ENCODE measurements at places on chromosomes 6 and 20.

- no peak for DNase-seq
These were observed 1.2 kb downstream of the ANGPT4 start for GRCh38 chr20:914727-915498.

GRCh38 chr6:107803957-107804356 lies 20.2 kb downstream of the SCML4 start:
- no peak for DNase-seq

DNA sequence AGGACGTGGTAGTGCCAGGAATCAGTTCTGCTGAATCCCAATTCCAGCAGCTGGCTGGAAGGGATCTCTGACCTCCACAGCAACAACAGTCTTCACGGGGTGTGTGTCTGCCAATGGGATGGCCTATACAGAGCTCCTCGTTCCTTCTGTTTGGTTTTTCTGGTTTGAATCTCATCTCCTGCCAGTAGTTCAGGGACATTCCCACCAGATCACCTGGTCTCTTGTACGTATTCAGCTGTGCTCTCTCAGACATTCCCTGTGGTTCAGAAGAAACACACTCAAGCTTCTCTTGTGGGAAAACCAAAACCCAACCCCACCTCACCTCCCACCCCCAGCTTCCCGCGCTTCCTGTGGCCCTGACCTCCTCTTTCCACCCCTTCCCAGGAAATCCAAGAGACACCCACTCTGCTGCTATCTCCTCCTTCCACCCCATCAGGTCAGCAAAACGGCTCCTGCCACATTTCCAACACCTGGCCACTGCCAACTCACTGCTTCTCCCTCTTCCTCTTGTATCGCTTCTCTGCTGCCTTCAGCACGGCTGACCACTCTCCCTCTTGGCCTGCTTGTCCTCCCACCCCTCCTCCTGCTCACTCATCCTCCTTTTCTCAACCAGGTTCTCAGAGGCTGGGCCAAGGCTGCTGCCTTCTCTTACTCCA lies 63.3 kb upstream of the PTGIS start:
- no peak for DNase-seq

GRCh38 chr6:11878735-11879134 lies 100.1 kb upstream of the ADTRP start:
- DNase-seq, result no peak

DNA sequence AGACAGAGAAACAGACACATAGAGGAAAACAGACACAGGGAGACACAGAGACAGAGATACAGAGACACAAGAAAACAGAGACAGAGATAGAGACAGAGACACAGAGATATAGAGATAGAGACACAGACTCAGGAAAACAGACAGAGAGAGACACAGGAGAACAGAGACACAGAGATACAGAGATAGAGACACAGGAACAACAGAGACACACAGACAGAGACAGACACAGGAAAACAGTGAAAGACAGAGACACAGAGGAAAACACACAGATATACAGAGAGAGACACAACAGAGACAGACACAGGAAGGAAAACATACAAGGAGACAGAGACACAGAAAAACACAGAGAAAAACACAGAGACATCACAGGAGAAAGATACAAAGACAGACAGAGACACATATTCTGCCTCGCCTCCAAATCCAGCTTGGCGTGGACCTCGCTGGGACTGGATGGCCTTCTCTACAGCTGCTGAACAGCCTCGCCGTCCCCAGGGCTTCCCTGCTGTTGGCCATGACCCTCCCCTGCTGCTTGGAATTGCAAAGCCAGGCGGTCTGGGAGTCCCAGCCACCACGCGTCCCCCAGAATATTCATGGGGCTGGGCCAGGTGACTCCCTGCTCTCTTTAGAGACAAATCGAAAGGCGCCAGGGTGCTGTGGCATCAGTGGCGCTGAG lies 36.8 kb downstream of the NTSR1 start:
- DNase-seq, result no peak

DNA sequence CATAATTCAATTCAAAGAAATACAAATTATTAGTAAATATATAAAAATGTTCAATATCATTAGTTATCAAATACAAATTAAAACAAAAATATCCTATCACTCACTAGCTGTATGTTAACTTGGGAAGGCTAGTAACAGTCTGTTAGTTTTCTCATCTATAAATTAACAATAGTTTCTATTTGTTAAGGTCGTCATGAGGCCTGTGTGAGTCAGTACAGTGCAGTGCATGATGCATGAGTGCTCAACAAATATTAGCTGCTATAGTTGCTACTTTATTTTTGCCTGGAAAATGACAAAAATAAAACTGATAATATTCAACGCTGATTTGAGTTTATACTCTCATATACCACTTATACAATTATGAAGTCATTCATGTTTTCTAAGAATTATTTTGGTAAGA lies 401.6 kb upstream of the RUNX2 start:
- no peak for DNase-seq

DNA sequence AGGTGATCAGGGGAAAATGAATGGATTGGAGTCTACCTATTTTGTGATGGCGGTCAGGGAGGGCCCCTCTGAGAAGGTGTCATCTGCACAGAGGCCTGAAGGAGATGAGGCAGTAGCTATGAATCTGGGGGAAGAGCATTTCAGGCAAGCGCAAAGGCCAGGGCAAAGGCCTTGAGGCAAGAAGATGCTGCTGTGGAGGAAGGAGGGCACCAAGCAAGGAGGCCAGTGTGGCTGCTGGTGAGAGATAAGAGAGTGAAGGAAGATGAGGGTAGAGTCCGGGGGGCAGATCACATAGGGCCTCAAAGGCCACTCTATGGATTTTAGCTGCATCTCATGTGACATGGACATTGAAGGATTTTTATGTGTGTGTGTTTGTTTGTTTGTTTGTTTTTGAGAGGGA lies 20.6 kb upstream of the CSNK2A1 start:
- DNase-seq, result no peak

- DNase-seq, result peak; percentile 69
These were observed 539 bp downstream of the CDYL start for GRCh38 chr6:4776493-4777393.

DNA sequence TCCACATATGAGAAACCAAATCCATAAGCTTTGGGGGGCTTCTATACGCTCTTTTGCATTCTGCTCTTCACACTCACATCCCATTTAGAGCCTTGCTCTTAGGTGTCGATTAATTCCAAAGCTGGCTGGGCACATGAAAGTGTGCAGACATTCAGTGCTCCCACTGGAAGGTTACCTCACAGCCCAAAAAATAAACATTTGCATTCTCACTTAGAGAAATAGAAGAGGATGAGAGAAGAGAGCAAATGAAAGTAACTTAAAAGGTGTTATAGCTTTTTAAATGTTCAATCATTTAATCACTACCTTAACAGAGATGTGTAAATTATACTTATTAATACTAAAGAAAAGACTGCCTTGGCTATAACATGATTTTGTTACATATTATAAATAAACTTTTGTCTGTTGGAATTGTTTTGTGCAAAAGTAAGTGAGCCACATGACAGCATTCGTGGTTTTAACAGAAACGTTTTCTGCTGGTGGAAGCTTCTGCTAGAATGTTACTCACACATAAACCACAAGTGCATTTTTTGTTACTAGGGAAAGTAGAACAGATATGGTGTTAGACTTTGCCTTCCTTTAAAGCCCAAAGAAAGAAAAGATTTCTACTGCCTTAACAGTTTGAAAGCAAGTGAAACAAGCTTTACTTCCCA lies 116.7 kb downstream of the SIM1 start:
- DNase-seq, result no peak

DNA sequence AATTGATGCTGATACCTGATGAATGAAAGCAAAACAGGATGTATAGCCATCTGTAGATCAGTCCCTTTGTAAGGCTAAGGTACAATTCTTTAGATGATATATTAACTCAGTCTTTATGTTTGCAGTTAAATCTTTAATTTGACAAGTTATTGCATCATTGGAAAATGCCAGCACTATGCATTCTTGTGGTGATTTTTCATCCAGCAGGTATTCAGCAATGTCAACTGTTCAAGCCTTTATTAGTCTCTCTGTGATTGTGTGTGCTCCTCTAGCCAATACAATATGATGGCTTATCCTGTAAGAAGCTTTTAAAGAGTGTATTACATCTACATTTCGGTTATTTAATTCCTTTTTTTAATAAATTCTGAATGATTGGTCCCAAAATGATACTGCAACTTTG lies 34.3 kb downstream of the HLA-DMB start:
- no peak for DNase-seq

DNA sequence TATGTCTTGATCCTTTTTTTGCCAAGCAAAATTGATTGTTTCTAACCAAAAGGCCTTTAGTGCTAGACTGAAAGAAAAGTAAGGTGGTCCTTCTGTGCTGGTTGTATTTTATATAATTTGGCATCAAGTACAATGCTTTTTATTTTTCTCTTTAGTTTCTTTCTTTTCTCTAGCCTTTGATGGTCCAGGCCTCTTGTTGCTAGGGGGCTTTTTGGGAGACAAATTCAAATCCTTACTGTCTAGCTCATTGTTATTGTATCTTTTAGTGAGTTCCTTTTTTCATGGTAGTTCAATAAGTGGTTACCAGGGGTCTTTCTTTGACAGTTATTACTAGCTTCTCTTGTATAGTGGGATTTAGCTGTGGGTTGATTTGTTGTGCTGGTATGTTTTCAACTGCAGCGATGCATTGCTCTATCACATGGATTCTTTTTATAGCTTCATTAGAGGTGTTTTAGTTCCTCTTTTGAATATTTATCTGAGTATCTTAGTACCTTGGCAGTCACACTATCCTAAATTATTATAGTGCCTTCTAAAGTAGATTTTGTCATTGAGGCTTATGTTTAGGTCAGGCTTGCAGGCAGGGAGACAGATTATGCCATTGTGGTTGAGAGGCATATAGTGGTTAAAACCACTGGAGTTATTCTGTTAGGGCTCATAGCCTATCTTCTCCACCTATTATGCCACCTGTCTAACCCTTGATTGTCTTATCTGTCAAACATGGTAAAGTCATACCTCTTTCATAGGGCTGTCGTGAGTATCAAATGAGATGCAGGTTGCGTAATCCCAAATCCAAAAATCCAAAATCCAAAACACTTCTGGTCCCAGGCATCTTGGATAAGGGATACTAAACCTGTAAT lies 49.5 kb downstream of the KCNS1 start:
- DNase-seq, result no peak

GRCh38 chr20:44571362-44571988 lies 10.9 kb upstream of the PKIG start:
- DNase-seq, result no peak

DNA sequence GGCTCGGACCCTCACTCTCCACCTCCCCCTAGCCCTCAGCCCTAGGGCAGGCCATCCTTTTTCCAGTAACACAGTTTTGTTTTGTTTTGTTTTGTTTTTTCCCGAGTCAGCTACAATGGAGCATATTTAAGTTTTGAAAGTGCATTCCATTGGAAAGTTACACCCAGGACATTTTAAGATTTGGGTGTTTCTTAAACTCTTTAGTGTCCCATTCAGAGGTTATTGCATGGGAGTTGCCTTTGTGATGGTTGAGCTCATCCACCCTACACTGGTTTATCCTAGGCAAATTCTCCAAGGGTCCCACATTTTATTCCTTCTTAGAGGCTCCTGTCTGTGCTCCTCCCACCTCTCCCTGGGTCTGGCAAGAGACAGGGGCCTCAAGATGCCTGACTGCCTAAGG lies 58.9 kb downstream of the THBS2 start:
- DNase-seq, result no peak

Measured in HEK293T (cell line).